ENCODE measurements at places on chromosomes 11 and 22.

GRCh38 chr11:34857463-34857862, 58.7 kb downstream of the APIP start:
- DNase-seq = no peak

DNA sequence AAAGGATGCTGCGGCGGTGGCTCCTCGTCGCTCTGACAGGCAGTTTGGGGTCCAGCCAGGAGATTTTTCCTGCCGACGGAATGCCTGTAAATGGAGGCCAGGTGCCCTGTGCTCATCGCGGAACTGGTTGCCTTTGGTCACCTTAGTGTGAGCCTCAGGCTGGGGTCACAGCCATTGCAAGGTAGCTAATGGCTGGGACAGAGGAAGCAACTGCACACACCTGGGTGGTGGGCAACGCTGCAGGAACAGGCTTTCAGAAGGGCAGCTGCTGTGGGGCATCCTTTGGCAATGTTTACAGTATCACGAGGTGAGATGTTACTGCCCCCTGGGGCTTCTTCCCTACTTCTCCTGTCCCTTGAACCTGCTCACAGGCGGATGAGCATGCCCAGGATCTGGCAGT, 205.5 kb downstream of the GRIK4 start:
- no peak for DNase-seq

DNA sequence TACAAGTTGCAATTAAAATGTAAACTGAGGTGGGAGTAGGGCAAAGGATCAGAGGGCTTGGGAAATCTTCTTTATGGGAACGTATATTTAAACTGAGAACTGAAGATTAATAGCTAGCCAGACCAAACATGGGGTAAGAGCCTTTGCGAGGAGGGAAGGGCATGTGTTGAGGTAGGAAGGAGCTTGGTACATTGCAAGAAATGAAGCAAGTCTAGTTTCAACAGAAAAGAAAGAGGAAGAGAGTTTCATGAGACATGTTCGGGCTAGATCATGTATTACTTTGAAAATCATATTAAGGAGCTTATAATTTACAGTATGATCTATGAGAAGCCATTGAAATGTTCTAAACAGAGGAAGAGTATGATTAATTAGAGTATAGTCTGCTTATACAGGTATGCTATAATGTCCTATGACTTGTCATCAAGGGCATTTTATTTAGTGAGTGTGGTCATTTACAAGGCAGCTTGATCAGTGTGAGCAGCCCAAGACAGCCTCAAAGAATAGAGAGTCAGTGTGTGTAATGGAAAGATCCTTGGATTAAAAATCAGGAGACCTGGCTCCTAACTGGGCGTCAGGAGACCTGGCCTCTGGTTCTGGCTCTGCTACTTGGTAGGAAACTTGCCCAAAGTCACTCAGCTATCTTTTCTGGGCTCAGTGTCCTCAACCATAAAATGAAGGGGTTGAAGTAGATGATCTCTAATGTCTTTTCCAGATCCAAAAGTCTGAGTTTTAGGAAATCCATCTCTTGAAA, 10.9 kb downstream of the GAS2 start:
- DNase-seq = no peak

- no peak for DNase-seq
These were observed 35.1 kb upstream of the PDGFD start for GRCh38 chr11:104199053-104199452.

- DNase-seq = no peak
These were observed 249.0 kb downstream of the CADM1 start for GRCh38 chr11:115255006-115255762.

- no peak for DNase-seq
These were observed 20.1 kb upstream of the SPTBN2 start for GRCh38 chr11:66749091-66749490.

DNA sequence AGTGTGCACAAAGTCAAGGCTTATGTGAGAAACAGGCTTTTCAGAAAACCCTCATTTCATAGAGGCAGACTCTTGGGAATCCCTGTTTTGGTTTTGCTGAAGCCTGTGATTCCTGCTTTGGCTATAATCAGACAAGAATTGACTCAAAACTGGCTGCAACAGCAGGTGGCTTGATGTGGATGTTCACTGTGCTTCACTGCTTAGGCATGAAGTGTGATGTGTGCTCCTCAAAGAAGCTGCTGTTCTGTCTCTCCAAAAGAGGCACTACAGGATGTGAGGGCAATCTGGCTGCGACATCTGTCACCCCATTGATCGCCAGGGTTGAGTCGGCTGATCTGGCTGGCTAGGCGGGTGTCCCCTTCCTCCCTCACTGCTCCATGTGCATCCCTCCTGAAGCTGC, 103.5 kb downstream of the C11orf58 start:
- no peak for DNase-seq

DNA sequence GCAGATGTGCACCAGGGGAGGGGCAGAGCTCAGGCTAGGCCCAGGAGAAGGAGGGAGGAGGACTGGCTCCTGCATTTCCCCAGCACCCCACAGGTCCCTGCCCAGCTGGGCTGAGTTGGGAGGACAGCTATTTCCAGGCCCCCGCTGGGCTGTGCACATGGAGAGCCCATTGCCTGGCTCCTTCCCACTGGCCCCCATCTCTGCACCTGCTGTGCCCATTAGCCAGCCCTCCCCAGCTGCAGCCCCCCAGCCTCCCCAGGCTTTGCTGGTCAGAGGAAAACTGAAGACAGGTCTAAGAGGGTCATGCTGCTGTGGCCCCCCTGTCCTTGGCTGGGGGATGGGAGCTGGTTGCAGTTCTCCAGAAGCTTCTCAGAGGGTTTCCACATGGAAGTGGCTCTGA, 81.8 kb upstream of the SHANK2 start:
- no peak for DNase-seq

- DNase-seq = no peak
These were observed 100.8 kb downstream of the PRMT3 start for GRCh38 chr11:20488352-20488751.

DNA sequence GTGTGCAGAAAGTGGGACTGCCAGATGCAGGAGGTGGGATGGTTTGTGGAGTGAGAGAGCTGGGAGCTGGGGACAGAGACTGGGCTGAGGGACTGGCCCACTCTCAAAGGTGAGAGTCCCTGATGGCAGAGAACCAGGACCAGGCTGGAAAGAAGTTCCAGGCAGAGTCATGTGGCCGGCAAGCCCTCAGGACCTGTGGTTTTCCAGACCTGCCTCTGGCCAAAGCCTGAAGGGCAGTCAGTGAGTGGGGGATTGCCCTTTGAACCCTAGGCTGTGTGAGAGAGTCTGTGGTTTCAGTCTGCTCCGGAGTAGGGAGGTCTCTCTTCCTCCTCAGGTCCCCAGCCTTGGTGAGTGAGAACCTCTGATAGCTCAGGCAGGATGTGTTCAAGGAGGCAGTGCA, 17.0 kb downstream of the KCNC1 start:
- no peak for DNase-seq

- no peak for DNase-seq
These were observed 215.2 kb upstream of the CHORDC1 start for GRCh38 chr11:90438069-90438468.

DNA sequence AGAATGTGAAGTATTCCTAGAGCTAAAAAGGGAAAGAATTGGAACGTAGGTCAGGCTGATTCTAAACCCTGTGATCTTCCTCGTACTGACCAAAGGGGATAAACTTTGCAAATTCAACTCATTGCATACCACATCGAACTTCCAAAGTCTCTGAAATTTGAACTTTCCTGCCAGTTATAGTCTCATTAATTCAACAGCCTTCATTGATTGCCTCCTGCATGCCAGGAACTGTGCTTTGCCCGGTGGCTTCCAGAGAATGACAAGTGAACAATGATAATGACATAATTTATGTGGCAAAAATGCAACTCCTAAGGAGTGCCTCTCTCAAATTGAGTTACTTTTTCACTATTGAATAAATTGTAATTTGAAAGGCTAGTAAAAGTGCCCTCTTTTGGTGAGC, 107.7 kb upstream of the LDLRAD3 start:
- no peak for DNase-seq

DNA sequence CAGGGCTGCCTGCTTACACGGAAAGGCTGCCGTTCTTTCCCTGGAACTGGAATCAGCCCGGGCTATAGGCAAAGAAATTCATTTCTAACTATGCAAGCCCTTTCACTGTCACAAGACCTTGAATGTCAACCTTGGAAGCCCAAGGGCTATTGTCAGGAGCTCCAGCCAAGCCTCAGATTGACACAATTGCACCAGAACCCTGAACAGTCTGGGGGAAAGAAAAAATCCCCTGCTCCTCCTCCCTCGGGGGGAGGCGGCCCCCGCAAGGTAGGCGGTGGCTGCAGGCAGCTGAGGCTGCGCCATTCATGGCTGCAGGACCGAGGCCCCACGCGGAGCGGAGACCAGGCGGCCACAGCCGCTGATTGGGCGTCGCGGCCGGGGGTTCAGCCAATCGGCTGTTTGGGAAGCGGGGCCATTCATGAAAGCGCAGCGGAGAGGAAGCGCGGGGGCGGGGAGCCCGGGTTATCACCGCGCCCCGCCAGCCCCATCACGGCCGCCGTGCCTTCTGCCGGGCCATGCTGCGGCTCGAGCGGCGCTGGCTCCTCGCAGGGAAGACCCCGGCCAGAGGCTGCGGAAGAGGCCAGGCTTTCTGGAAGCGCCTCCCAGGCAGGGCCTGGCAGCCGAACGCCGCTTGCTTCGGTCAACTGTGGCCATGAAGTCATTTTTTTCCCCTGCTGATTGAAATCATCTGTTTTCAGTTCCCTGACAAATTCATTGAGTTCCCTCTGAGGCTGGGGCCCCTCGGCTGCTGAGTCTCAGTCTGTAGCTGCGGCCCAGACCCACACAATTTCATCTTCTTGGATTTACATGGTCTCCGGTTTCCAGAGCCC, 38.1 kb upstream of the LINC01488 start:
- DNase-seq = peak; percentile 59

DNA sequence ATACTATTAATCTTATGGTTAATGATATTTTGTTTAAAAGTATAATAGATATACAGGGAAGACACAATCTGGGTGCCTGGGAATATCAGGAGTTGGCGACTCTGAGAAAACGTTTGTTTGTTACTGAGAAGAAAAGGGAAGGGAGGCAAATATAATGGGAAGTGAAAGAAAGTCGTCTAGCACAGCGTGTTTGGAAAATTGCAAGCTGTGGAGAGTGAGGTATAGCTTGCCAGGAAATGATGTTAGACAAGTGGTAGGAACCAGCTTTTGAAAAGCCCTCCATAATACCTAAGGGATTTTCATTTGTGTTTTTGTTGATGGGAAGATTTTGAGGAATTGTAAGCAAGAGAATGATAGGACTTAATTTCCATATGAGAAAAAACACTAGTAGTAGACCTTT, 322.2 kb downstream of the LUZP2 start:
- DNase-seq = no peak

GRCh38 chr11:46381048-46381818, at the start of gene MDK:
Gene MDK (plus strand): TSS chr11:46381669. CDS start chr11:46382058, 389 bp downstream.
- DNase-seq = no peak

GRCh38 chr22:28243539-28243938, 324.5 kb upstream of the PITPNB start:
- no peak for DNase-seq

DNA sequence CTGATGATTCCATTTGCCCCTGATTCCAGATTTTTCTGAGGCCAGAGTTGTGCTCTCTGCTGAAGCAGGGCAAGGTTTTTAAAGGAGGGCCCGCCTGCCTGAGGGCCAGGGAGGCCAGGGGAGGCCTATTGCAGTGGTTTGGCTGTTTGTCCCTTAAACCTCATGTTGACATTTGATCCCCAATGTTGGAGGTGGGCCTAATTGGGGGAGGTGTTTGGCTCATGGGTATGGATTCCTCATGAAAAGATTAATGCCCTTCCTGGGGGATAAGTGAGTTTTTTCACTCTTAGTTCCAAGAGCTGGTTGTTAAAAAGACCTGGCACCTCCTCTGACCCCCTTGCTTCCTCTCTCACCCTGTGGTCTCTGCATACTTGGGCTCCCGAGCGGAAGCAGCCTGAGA, 9.2 kb downstream of the GAL3ST3 start:
- DNase-seq = no peak

GRCh38 chr11:109236696-109237095, 185.3 kb upstream of the C11orf87 start:
- DNase-seq = no peak

- no peak for DNase-seq
These were observed 72.6 kb upstream of the GRAMD1B start for GRCh38 chr11:123357353-123357989.

DNA sequence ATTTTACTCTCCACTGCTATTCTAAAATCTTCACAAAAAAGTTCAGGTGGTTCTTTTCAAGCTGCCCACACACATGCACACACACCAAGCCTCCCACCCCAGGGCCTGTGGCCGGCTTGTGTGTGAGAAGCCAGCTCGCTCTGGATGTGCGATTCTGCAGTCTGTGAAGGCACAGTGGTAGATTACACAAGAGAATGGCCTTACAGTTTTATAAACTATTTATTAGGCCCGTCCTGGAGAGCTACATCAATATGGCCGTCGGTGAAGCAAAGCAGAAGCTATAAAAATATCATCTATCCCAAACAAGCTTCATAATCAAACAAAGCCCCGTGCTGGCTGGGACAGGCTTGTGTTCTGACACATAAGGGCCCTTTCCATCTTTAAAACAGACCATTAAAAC, 240.5 kb downstream of the OPCML start:
- DNase-seq = no peak

GRCh38 chr22:23764899-23765881, 2.4 kb downstream of the C22orf15 start:
- no peak for DNase-seq

DNA sequence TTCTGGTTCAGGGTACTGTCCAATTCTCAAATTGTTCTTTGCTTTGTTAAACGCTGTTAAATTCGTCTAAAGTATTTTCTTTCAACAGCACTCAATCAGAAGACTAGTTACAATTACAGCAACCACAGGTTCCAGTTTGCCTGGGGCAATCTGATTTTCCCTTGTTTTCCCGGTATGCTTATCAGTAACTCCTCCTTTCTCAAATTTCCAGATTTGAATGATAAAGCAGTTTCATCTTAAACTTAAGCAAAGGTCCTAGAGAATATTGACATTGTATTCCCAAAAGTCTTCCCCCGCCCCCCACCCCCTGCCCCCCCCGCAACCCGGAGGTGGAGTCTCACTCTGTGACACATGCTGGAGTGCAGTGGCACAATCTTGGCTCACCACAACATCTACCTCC, 10.5 kb upstream of the USP28 start:
- DNase-seq = no peak

DNA sequence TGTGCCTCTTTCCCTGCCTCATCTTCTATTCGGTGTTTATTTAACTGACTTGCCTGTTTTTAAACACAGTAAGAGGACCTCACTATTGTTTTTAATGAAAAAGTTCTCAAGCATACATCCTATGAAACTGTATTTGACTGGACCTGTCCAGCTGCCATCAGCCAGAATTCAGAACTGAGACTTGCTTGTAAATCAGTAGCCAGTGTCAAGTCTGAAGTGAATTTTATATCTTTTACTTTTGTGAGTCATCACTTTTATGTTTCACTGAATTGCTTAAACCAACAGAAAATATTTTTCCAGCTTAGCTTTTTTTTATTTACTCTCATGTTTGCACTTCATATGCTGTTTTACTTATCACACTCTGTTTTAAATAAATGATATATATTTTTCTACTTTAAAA, 88.3 kb downstream of the LUZP2 start:
- no peak for DNase-seq

DNA sequence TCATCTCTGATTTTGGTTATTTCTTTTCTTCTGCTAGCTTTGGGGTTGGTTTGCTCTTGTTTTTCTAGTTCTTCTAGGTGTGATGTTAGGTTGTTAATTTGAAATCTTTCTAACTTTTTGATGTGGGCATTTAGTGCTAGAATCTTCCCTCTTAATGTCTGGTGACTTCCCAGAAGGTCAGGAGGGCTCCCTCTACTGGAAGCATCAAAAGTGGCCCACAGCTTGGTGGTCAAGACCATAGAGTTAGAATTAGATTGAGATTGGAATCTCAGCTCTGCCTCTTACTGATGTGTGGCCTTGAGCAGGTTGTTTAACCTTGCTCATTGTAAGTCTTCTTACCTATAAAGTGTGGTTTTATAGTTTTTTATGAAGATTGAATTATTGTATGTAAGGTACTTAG, 99.3 kb downstream of the FDX1 start:
- DNase-seq = no peak
